ENCODE measurements at places on chromosomes 1 and 21. TPM values are rescaled to one million over a fixed set of nuclear protein-coding genes. Genes with fewer than 3 reads are reported as not detected.

The HES5 gene
- total RNA-seq = not detected

The IER5 gene
- 19.4 TPM for total RNA-seq

The CFH gene
- 48.2 TPM for total RNA-seq

The RCSD1 gene
- 0.07 TPM for total RNA-seq

The SEC16B gene
- 0.40 TPM for total RNA-seq

The ELF3 gene
- 0.13 TPM for total RNA-seq

The SIM2 gene
- 0.13 TPM for total RNA-seq

The BGLAP gene
- not detected for total RNA-seq

The CAMK2N1 gene
- 17.8 TPM for total RNA-seq

The FAM177B gene
- not detected for total RNA-seq

The NBPF10 gene
- total RNA-seq = 0.86 TPM

The GCSAML gene
- not detected for total RNA-seq

The DIRAS3 gene
- total RNA-seq = 0.22 TPM

The SLC30A10 gene
- total RNA-seq = not detected

The TLR5 gene
- total RNA-seq = 0.27 TPM

The F13B gene
- not detected for total RNA-seq

The CNTN2 gene
- total RNA-seq = not detected

The MANEAL gene
- 0.43 TPM for total RNA-seq

The CLIC6 gene
- total RNA-seq = under 0.01 TPM

The MAEL gene
- not detected for total RNA-seq

The NUAK2 gene
- 0.93 TPM for total RNA-seq

The CXADR gene
- total RNA-seq = 17.7 TPM
